ENCODE measurements at places on chromosomes 6 and 20. TPM values are rescaled to one million over a fixed set of nuclear protein-coding genes. Genes with fewer than 3 reads are reported as not detected.

TRIM31 gene
- not detected for total RNA-seq

C2 gene
- 7.0 TPM for total RNA-seq

SLC22A7 gene
- total RNA-seq: not detected

MOXD1 gene
- total RNA-seq: 6.5 TPM

CAGE1 gene
- not detected for total RNA-seq

NKAPL gene
- total RNA-seq: not detected

PRR18 gene
- not detected for total RNA-seq

SPDEF gene
- not detected for total RNA-seq

LAMP5 gene
- total RNA-seq: 0.99 TPM

SPEF1 gene
- total RNA-seq: not detected

SPATS1 gene
- not detected for total RNA-seq

SIRPA gene
- 2.9 TPM for total RNA-seq

MED20 gene
- 27.3 TPM for total RNA-seq

MUCL3 gene
- not detected for total RNA-seq

DSP gene
- 7.8 TPM for total RNA-seq

CSE1L gene
- 78.5 TPM for total RNA-seq

FANCE gene
- total RNA-seq: 18.3 TPM

BMP2 gene
- 3.7 TPM for total RNA-seq

RNF182 gene
- total RNA-seq: 8.1 TPM

SULF2 gene
- total RNA-seq: 6.0 TPM

LGSN gene
- not detected for total RNA-seq

HMGCLL1 gene
- total RNA-seq: not detected

SEC23B gene
- total RNA-seq: 23.3 TPM

Data from myocyte (in vitro differentiated cells).